K562 (cell line): ENCODE measurements at places on chromosomes 3 and 15. TPM values are rescaled to one million over a fixed set of nuclear protein-coding genes. Genes with fewer than 3 reads are reported as not detected.

GRCh38 chr15:93894438-93895036 lies 336.8 kb upstream of the MCTP2 start:
- H3K36me3 ChIP-seq, result no peaks in the 10 kb centered on the region
- no peak overlapping the region for H3K27ac ChIP-seq
- H3K4me3 ChIP-seq, result no peak overlapping the region
- DNase-seq, result no peak
- no peaks in the 10 kb centered on the region for H3K4me1 ChIP-seq

GRCh38 chr3:10394491-10395025 lies 73.6 kb upstream of the SEC13 start:
- H3K36me3 ChIP-seq, result no peaks in the 10 kb centered on the region
- H3K4me3 ChIP-seq, result no peak overlapping the region
- no peak overlapping the region for H3K27ac ChIP-seq
- peaks cover 6% of the 10 kb centered on the region; the same call in 1 of the 3 replicates for H3K27me3 ChIP-seq
- no peaks in the 10 kb centered on the region; the same call in 1 of the 2 replicates for H3K4me1 ChIP-seq

GRCh38 chr3:142445816-142446254 lies 2.0 kb downstream of the XRN1 start:
- peak overlapping the region; percentile 95 for H3K4me3 ChIP-seq
- H3K36me3 ChIP-seq, result peaks cover 30% of the 10 kb centered on the region
- H3K27me3 ChIP-seq, result no peaks in the 10 kb centered on the region
- peak; percentile 30 for DNase-seq
- peak overlapping the region; percentile 44 for H3K27ac ChIP-seq
- H3K4me1 ChIP-seq, result peaks cover 5% of the 10 kb centered on the region; the same call in 2 of the 3 replicates

DNA sequence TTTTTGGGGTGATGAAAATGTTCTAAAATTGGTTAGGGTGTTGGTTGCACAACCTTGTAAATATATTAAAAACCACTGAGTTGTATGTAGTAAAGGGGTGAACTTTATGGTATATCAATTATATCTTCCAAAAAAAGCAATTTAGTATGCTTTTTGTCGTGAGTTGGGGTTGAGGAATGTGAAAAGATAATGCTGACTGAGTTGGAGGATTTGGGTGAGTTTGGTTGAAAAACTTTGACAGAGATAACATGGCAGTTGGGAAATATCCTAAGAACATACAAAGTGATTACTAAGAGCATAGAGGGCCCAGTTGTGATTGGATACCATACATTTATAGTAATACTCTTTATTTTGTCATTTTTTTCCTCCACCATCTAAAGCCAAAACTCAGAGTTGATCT lies 33.6 kb downstream of the HMG20A start:
- no peaks in the 10 kb centered on the region for H3K4me1 ChIP-seq
- no peak overlapping the region for H3K4me3 ChIP-seq
- H3K27ac ChIP-seq, result no peak overlapping the region
- H3K27me3 ChIP-seq, result no peaks in the 10 kb centered on the region
- DNase-seq, result no peak

DNA sequence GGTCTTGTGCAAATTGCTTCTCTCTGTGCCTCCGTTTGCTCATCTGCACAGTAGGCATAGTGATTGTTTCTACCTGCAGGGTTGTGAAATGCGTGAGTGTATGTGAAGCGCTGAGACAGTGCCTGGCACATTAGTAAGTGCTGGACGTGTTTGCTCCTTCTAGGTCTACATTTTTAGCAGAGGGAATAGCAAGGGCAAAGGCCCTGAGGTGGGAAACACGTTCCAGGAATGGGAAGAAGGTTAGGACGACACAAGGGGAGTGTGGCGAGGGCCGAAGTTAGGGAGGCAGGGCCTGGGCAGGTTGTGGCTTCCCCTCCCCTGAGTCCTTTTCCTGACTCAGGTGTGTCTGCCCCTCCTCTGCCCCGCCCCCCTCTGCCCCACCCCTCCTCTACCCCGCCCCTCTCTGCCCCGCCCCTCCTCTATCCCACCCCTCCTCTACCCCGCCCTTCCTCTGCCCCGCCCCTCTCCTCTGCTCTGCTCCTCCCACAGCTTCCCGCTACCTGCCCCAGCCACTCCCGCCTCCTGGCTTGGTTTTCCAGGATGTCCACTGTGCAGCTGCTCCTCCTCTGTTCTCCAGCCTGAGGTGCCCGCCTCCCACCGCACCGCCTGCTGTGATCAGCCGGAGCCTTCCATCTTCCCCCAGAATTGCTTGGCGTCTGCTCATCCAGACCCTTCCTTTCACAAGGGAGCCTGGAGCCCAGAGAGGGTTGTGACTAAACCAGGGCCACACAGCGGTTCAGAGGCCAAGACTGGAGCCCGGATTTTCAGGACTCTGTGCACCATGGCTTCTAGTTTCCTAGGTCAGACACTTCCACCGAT lies 31.1 kb upstream of the SMAD6 start:
- peaks cover 80% of the 10 kb centered on the region for H3K36me3 ChIP-seq
- peak overlapping the region; percentile 48; the same call in 2 of the 3 replicates for H3K27ac ChIP-seq
- peak; percentile 91 for DNase-seq
- peaks cover 28% of the 10 kb centered on the region for H3K4me1 ChIP-seq

DNA sequence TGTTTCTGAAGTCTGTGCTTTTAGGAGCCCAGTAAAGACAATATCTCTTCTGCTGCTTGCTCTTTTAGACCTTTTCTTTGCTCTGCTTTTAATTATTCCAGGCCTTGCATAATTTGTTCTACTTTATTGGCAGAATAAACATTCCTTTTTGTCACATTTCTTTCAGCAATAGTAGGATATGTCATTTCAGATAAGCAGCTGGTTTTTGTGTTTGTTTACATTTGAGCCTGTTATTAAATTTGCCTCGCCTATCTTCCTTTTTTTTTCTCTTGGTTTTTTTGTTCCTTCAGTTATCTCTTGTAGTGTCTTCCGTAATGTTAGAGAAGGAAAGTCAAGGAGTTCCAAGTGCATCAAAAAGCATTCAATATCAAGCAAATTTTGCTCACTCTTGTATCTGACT lies 16.4 kb downstream of the ZNF654 start:
- DNase-seq, result no peak
- no peak overlapping the region for H3K4me3 ChIP-seq
- peaks cover 22% of the 10 kb centered on the region; the same call in 2 of the 3 replicates for H3K4me1 ChIP-seq
- 0 out of 3 replicates have a peak, but pooled peaks cover 3% of the 10 kb centered on the region for H3K36me3 ChIP-seq
- H3K27me3 ChIP-seq, result no peaks in the 10 kb centered on the region

DNA sequence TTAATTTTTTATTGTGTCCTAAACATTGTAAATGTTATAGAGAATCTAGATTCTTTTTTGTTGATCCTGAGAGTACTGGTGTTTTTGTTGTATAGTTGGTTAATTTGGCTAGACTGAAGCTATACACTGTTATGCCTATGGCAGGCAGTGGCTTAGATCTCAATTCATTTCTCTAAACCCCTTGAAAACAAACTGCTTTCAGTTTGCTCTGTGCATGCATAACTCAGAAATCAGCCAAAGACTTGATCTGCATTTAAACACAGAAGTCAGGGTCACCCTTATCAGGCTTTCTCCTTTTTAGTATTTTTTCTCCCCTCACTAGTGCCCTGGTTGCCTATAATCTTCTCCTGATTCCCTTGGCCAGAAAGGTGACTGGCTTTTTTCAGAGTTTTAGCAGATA lies 349.5 kb upstream of the MANF start:
- H3K4me1 ChIP-seq, result no peaks in the 10 kb centered on the region
- no peaks in the 10 kb centered on the region for H3K27me3 ChIP-seq
- H3K27ac ChIP-seq, result no peak overlapping the region

DNA sequence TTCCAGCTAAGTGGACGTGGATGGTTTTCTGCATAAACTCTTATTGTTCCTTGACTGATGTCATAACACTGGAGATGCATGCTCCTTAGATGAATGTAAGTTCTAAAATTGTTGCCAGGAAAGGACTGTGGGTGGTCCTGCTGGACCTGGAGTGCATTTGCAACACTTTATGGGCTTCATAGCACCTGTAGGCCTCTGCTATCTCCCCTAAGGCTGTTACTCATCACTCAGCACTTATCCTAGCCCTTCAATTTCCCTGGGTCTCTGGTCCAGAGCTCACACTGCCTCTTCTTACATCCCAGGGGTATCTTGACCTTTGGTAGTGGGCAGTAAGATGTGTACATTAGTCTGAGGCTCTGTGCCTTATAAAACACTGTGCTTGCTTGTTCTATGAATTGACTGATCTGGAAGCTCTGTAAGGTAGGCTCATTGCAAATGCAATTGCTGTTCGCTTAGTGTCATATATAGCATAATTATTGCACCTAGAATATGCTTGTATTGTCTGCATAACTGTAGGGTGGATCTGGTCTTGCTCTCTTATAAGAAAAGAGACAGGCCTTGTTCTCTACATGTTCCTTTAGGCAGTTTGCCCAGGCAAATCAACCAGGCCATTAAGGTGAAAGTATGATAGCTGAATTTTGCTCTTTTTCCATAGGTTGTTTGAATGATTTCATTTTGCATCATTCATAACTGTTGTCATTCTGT lies 35.8 kb downstream of the SLCO3A1 start:
- H3K27me3 ChIP-seq, result no peaks in the 10 kb centered on the region; the same call in 2 of the 3 replicates
- H3K4me3 ChIP-seq, result no peak overlapping the region
- no peaks in the 10 kb centered on the region for H3K36me3 ChIP-seq
- no peak overlapping the region for H3K27ac ChIP-seq
- no peak for DNase-seq
- no peaks in the 10 kb centered on the region for H3K4me1 ChIP-seq

CLDN18 gene
- 0.11 TPM in 2 replicates for total RNA-seq

RTP1 gene
- not detected in 2 replicates for total RNA-seq

SNX22 gene
- 1.8 and 3.0 TPM in 2 replicates for total RNA-seq

SCG5 gene
- total RNA-seq, result 0.31 and 0.33 TPM in 2 replicates

MESP2 gene
- total RNA-seq, result 0.47 and 0.66 TPM in 2 replicates

BTD gene
- 7.5 and 8.5 TPM in 2 replicates for total RNA-seq

FOXB1 gene
- not detected in 2 replicates for total RNA-seq
